ENCODE measurements at places on chromosomes 2 and 18.

DNA sequence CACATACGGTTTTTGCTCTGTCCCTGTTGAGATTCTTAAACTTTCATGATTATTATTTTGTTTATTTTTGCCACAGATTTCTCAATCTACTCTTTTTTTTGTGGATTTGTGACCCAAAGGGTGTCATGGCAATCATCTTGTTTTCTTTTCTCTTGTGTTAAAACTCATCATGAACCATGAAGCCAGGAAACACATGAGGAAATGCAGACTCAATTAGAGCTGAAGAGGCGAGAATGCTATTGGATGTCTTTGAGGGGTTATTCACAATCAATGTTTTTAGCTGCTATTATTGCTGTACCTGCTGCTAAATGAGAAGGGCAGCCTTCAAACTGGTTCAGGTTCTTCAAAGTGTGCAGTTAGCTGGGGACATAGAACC, 99.5 kb upstream of the MMADHC start:
- H3K4me1 ChIP-seq = no peaks in the 10 kb centered on the region
- no peak overlapping the region for H3K4me3 ChIP-seq
- no peaks in the 10 kb centered on the region for H3K27me3 ChIP-seq
- no peak for DNase-seq

- H3K4me3 ChIP-seq = no peak overlapping the region
- H3K27ac ChIP-seq = peak overlapping the region; percentile 25
- H3K4me1 ChIP-seq = peaks cover 9% of the 10 kb centered on the region
- peak; percentile 30 for DNase-seq
Measured at GRCh38 chr2:194539425-194539824, 1117.6 kb upstream of the SLC39A10 start.

DNA sequence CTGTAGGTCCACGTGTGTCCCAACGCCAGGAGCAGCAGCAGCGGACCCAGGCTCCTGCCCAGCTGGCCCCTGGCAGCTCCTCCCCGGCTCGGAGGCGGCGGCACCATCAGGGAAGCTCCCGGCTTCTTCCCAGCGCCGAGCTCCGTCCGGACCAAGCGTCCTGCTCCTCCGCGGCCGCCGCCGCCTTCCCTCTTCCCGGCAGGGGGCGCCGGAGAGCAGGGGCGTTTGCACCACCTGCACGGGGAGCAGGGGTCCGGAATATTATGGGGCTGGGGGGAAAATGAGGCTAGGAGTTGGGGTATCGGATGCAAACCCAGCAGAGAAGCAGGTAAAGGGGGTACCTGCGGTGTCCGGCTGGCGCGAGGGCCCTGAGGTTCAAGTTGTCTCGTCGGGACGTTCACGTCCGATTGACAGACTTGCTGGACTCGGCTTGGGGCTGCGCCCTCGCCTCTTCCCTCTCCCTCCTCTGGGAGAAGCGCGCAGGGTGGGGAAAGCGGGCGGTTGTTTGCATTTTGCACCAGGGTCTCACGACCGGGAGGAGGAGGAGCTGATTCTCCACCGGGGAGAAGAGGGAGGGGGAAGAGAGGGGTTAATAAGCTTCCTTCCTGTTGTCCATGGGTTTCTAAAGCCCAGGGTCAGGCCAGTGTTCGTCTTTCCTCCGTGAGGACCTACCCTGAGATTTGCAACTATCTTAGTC, at the start of gene CCBE1:
Gene CCBE1, minus strand, starts transcription at position 188 of the 697 bp plus-strand sequence.
- H3K36me3 ChIP-seq = no peaks in the 10 kb centered on the region
- peak within 1 kb of the TSS; percentile 72 for H3K4me3 ChIP-seq
- H3K4me1 ChIP-seq = peaks cover 72% of the 10 kb centered on the region
- H3K27me3 ChIP-seq = peaks cover 64% of the 10 kb centered on the region

- DNase-seq = no peak
- H3K27ac ChIP-seq = no peak overlapping the region
- no peak overlapping the region for H3K4me3 ChIP-seq
Measured at GRCh38 chr2:119473621-119474370, 42.1 kb downstream of the TMEM37 start.

GRCh38 chr2:237716011-237716410, 82.6 kb upstream of the RBM44 start:
- H3K36me3 ChIP-seq = peaks cover 8% of the 10 kb centered on the region
- no peak overlapping the region for H3K4me3 ChIP-seq
- H3K27me3 ChIP-seq = no peaks in the 10 kb centered on the region
- H3K4me1 ChIP-seq = peaks cover 75% of the 10 kb centered on the region
- H3K27ac ChIP-seq = peak overlapping the region; percentile 96

DNA sequence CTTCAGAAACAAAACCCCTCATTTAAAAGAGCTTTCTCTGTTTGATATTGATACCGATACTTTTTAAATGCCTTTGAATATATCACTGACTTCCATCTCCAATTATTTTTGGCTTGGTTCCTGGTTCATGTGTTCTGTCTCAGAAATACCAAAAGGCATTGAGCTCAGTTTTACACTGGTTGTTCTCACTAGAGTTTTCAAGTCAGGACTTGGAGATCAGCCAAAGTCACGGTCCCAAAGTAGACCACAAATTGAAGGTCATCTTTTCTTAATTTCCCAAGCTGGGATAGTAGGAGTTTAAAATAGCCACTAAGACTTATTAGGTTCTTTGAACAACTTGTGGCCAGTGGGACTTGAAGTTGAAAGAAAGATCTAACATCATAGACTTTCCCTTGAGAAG, 24.2 kb downstream of the DHRS9 start:
- DNase-seq = no peak
- H3K27ac ChIP-seq = no peak overlapping the region
- H3K4me3 ChIP-seq = no peak overlapping the region
- peaks cover 8% of the 10 kb centered on the region for H3K4me1 ChIP-seq
- no peaks in the 10 kb centered on the region for H3K36me3 ChIP-seq

GRCh38 chr2:215487002-215487372, 51.1 kb upstream of the FN1 start:
- H3K27me3 ChIP-seq = no peaks in the 10 kb centered on the region
- H3K4me1 ChIP-seq = peaks cover 5% of the 10 kb centered on the region

DNA sequence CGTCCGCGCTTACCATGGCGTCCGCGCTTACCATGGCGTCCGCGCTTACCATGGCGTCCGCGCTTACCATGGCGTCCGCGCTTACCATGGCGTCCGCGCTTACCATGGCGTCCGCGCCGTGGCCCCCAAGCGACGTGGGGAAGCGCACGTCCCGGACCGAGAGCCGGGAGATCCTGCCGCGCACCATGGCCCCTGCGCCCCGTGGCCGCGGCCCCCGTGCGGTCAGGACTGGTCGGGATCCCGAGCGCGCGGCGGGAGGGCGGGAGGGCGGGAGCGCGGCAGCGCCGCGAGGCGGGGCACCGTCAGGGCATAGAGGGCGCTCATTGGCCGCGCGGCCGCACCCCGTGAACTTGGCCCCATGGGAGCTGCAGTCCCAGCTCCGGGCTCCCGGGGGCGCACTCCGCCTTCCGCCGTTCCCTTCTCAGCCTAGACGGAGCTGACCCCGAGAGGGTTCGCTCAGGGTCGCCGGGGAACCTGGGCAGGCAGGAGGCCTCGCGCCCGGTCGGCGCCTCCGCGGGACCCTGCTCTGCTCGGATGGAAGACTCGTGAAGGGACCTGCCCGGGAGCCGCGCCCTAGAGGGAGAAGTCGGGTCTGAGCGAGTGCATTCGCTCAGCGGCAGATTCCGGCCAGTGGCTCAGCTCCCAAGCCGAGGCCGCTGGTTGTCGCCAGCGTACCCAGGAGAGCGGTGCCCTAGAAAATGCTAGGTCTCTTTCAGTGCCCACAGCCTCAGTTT, at the start of gene ENOSF1:
Gene ENOSF1, minus strand, starts transcription at position 230 of the 734 bp plus-strand sequence. Its CDS starts 43 bp downstream, at position 187.
- H3K27me3 ChIP-seq = no peaks in the 10 kb centered on the region
- peak; percentile 95 for DNase-seq
- H3K27ac ChIP-seq = no peak within 1 kb of the TSS
- H3K4me3 ChIP-seq = peak within 1 kb of the TSS; percentile 63
- H3K36me3 ChIP-seq = peaks cover 8% of the 10 kb centered on the region

DNA sequence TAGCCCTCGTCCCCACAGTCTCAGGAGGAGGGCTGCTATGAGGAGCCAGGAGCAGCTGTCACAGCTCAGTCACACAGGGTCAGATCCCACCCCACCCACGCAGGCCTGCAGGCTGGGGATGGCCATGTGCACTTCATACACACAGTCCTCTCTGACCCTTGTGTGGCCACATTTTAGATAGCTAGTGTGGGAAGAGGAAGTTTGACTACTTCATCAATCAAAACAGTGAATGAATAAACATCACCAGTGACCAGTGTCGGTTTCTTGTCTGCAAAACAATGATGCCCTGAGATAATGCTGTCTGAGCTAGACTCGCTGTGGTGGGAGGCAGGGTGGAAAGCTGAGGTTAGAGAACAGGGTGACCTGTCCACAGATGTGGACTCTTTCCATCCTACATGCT, 107.1 kb downstream of the PIEZO2 start:
- H3K4me3 ChIP-seq = no peak overlapping the region
- no peak for DNase-seq
- H3K36me3 ChIP-seq = peaks cover 3% of the 10 kb centered on the region
- H3K27me3 ChIP-seq = no peaks in the 10 kb centered on the region

DNA sequence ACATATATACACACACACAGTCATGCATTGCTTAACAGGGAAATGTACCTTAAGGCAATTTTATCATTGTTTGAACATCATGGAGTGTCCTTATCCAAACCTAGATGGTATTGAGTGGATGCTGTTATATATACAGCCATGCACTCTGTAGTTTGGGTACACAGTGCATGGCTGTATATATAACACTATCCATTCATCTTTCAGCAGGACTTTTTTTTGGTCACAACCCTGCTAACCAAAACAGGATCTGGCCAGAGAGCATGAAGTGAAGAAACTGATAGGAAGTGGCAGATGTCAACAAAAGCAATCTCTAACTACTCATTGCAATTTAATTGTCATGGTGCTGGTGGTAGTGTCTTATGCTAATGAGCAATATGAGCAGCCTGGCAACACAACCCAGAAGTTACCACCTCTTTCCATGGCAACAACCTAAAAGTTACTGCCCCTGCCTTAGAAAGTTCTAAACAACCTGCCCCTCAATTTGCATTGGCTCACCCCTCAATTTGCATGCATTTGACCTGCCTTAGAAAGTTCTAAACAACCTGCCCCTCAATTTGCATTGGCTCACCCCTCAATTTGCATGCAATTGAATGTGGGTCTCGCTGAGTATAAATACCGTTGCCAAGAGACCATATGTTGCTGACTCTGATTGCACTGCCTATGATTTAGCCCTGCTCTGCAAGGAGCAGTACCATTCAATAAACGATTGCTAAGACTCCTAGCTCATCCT, 434.9 kb downstream of the DSEL start:
- H3K36me3 ChIP-seq = no peaks in the 10 kb centered on the region
- peak overlapping the region; percentile 67 for H3K27ac ChIP-seq
- DNase-seq = peak; percentile 23
- H3K4me1 ChIP-seq = peaks cover 37% of the 10 kb centered on the region

- H3K4me1 ChIP-seq = no peaks in the 10 kb centered on the region
- DNase-seq = no peak
- no peaks in the 10 kb centered on the region for H3K27me3 ChIP-seq
- H3K36me3 ChIP-seq = 0 out of 2 replicates have a peak, but pooled peaks cover under 1% of the 10 kb centered on the region
Measured at GRCh38 chr18:51686590-51686989, 489.1 kb upstream of the MEX3C start.

DNA sequence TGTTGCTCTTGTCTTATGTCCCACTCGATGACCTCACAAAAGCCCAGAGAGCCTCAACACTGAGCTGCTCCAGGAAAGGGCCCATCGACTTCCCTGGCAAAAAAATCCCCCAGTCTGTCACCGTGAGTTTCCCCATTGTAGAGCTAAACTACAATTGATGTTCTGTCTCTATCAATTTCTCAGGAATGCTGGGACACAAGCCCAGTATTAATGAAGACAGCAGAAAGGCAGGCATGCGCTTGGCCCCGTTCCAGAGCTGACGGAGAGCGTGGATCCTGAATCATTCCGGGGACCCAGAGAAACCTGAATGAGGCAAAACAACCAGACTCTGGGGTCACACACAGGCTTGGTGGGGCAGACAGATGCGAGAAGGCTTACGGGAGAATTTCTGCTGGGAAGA, 146.9 kb downstream of the TTC32 start:
- H3K27me3 ChIP-seq = no peaks in the 10 kb centered on the region
- no peak for DNase-seq
- H3K36me3 ChIP-seq = no peaks in the 10 kb centered on the region
- no peak overlapping the region for H3K4me3 ChIP-seq
- H3K4me1 ChIP-seq = no peaks in the 10 kb centered on the region
- H3K27ac ChIP-seq = no peak overlapping the region

- no peaks in the 10 kb centered on the region for H3K36me3 ChIP-seq
- no peak overlapping the region for H3K27ac ChIP-seq
- no peak overlapping the region for H3K4me3 ChIP-seq
- peaks cover 4% of the 10 kb centered on the region for H3K27me3 ChIP-seq
- H3K4me1 ChIP-seq = peaks cover 10% of the 10 kb centered on the region
- DNase-seq = no peak
Measured at GRCh38 chr2:95048825-95049682, 23.5 kb downstream of the MAL start.

GRCh38 chr18:35827275-35827902, 145.1 kb upstream of the RMP24 start:
- DNase-seq = no peak
- peak overlapping the region; percentile 97 for H3K27ac ChIP-seq
- H3K36me3 ChIP-seq = peaks cover 50% of the 10 kb centered on the region

GRCh38 chr2:224595518-224595917, 10.4 kb upstream of the CUL3 start:
- peaks cover 11% of the 10 kb centered on the region for H3K4me1 ChIP-seq
- no peaks in the 10 kb centered on the region for H3K36me3 ChIP-seq
- H3K4me3 ChIP-seq = no peak overlapping the region
- no peak for DNase-seq
- no peaks in the 10 kb centered on the region for H3K27me3 ChIP-seq

Data from WTC11 (cell line).